Gastrocnemius medialis (tissue), 4 donors: ENCODE measurements at places on chromosomes 3 and 15.

- DNase-seq = no peak
Measured at GRCh38 chr15:60255390-60255789, 142.4 kb downstream of the ANXA2 start.

DNA sequence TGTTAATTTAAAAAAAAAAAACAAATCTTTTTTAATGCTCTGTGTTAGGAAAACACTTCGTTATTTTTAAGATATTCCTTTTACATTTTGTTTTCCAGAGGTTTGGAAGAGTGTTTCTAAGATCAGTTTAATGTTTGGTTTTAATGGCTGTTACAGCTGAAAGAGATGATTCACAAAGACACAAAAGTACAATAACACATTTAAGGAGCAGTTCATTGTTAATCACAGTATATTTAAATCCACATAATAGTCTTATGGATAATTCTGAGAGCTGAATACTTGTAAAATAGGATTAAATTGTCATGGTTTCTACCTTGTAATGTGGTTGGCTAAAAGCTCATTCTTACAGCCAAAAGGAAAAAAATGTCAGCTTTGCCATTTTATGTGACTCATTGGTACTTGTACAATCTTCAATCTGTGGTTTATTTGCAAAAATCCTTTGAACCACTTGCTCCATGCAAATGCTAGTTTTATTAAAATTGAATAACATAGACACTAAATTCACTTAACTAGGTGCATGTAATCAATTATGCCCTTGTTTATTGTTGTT, 426.4 kb downstream of the NLGN1 start:
- DNase-seq = no peak

- no peak for DNase-seq
Measured at GRCh38 chr15:70053001-70053715, 44.6 kb downstream of the TLE3 start.

GRCh38 chr3:61526308-61526707, 35.1 kb upstream of the PTPRG start:
- DNase-seq = no peak

- DNase-seq = no peak
Measured at GRCh38 chr3:168248383-168249204, 152.9 kb upstream of the GOLIM4 start.

GRCh38 chr15:27028858-27029477, 58.0 kb downstream of the GABRG3 start:
- DNase-seq = no peak
